ENCODE measurements at places on chromosomes 13 and 19.

DNA sequence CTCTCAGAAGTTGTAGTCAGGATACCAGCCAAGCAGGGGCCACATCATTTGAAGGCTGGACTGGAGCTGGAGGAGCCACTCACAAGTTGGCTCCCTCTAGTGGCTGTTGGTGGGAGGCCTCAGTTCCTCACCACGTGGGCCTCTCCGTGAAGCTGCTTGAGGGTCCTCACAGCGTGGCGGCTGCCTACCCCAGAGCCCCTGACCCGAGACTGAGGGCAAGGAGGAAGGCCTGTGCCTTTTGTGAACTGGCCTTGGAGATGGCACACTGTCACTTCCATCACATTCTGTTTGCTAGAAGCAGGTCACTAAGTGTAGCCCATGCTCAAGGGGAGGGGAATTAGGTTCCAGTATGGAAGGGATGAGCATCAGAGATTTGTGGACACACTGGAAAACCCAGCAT, 14.6 kb downstream of the GNA11 start:
- peak; percentile 87 for DNase-seq

- no peak for DNase-seq
These were observed 11.6 kb upstream of the NAA16 start for GRCh38 chr13:41299316-41300094.

GRCh38 chr13:80093888-80094287, 247.0 kb downstream of the SPRY2 start:
- DNase-seq, result no peak

- DNase-seq, result no peak
These were observed 4.1 kb upstream of the KLF5 start for GRCh38 chr13:73054712-73055111.

GRCh38 chr13:113935001-113935844, 38.7 kb downstream of the C13orf46 start:
- no peak for DNase-seq
